ENCODE measurements at places on chromosomes 4 and X.

DNA sequence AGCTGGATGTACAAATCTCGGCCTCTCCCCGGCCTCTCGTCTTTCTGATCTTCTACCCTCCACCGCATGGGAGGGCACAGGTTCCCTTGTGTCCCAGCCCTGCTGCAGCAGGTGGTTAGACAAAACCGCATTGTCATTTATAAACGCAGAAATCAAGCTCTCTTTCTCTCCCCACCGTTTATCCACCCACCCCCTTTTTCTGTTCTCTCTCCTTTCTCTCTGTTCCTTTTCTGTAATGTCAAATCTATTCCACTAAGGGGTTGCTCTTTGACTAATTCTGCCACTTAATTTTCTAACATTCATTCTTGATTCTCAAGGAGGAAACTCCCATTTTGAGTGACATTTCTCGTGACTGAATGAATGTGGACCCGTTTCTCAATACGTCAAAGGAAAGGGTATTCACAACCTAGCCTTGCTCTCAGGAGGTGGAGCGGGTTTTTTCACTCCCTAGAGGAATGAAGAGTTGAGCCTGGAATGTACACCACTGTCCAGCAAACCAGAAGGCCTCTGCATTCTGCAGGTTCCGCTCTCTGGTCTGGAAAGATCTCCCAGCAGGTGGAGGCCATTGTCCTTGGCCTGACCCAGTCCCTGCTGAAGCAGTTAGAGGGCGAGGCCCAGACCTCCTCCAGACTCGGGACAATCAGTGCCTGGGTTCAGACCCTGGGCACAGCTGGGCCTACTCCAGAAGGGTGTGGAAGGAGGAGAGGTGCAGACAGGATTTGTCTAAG lies 70.9 kb upstream of the ENPP6 start:
- DNase-seq = no peak

- no peak for DNase-seq
Measured at GRCh38 chr4:47741200-47741599, 96.7 kb downstream of the CORIN start.

DNA sequence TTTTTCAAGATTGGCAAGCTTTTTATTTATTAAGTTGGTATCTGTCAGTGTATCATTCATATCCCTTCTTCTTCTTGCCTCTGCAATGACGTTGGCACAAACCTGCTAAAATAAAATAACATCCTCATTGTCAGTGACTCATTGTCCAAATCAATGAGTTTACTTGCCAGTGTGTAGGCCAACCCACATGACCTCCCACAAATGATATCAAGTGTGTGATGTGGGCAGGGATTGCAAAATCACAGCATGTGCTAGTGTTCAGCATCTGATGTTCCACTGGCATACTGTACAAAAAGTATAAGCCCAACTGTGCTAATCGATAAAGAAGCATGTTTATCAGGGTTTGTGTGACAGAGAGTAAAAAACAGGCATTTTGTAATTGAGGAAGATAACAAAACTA lies 25.5 kb downstream of the GPAT3 start:
- DNase-seq = no peak

DNA sequence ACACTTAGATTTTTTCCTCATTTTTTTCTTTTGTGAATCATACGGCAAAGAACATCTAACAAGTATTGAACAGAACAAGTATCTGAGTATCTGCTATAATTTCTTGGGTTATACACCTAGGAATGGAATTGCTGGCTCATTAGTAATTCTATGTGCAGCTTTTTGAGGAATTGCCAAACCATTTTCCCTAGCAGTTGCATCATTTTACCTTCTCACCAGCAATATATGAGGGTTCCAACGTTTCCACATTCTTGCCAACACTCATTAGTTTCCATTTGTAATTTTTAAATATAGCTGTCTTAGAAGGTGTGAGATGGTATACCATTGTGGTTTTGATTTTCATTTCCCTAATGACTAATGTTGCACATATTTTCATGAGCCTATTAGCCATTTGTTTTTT lies 41.1 kb upstream of the DCAF8L1 start:
- no peak for DNase-seq

All from globus pallidus (tissue), 1 donor.